ENCODE measurements at places on chromosomes 2 and 18. TPM values are rescaled to one million over a fixed set of nuclear protein-coding genes. Genes with fewer than 3 reads are reported as not detected.

GRCh38 chr2:46704593-46704992 is 211.0 kb downstream of the MCFD2 start:
- no peak for DNase-seq

DNA sequence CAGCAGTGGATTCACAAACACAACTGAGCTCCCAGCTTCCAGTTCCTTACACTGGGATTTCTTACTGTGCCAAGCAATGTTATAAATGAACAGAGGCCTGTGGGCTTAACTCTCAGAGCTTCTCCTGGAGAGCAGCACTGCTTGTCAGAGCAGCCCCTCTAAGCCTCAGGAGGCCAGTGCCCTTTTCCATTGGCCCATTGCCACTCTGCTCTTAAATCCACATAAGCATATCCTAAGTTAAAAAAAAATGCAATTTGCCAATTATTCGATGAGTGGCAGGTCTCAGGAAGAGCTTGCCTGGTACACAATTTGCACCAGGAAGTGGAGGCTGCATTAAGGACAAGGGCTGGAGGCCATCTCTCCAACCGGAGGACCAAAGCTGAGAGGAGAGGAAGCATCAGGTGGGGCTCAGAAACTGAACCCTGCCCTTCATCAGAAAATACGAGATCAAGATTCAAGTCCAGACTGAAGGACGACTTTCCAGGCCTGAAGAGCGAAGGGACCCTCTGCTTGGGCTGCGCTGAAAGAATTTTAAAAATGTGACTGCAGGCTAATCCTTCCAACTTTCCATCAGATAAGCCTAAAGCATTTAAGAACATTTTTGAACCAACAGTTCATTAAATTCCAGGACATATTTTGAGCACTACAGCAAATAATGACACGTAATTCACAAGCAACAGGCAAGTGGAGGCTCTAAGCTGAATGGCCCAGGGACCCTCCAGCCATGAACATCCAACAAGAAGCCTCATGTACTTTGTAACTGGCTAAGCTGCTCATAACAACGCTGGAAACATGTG is 28.4 kb upstream of the PXDN start:
- no peak for DNase-seq

DNA sequence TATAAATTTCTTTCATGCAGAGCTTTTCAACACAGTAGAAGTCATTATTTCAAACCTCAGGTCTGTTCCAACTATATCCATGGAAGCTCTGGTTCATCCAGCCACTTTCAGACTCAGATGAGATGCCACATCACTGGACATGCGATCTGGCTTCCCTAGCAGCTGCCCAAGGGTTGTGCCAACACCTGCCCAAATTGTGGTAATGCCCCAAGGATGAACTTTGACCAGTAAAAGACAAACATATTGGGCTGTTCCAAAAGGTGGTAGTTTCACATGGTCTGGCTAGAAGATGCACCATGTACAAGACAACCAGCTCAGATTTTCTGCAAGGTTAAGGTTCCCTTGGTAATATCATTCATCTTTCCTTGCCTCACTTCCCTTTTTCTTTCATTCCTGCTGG is 101.9 kb downstream of the THADA start:
- DNase-seq = no peak

Gene STPG4
- not detected for total RNA-seq

- no peak for DNase-seq
Observed at GRCh38 chr2:69099541-69099940, 86.6 kb downstream of the ANTXR1 start.

Gene RNF125
- total RNA-seq = 36.8 TPM

DNA sequence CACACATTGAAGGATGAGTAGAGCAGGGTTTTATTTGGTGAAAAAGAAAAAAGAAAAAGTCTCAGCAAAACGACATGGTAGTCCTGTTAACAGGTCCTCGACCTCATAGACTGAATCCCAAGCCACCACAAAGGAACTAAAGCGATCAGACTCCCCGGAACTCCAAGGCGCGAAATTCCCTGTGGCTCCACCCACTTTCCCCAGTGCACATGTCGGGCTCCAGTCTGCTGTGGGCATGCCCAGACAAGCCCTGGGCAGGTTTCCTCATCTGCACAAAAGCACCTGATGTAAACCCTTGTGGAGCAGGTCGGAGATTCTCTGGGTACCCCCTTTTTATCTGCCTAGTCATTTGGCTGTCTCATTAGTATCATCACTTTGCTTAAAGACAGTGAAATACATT is 170.7 kb upstream of the FSIP2 start:
- no peak for DNase-seq

Gene GBX2
- not detected for total RNA-seq

Gene KIF5C
- total RNA-seq = 25.2 TPM

DNA sequence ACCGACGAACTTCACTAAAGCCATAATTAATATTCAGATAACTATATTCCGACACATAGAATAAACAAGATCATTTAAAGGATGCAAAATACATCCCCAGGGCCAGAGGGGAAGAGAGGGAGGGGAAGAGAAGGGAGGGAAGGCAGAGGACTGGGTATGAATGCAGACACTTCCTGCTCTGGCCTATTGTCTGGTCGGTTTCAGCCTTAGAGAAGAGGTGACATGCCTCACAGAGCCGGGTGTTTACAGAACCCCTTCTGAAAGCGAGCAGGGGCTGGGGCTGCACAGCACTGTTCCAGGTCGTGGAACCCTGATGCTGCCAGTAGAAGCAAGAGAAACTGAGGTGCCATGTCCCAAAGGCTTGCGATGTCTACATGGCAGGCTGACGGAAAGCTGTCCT is 31.0 kb downstream of the CELF4 start:
- DNase-seq = no peak

Gene ATP6V1C2
- total RNA-seq = not detected

Gene SKA1
- 44.2 TPM for total RNA-seq

GRCh38 chr2:55779459-55780421 is 86.1 kb upstream of the PNPT1 start:
- no peak for DNase-seq

GRCh38 chr2:16152928-16153753 is 212.8 kb downstream of the MYCN start:
- DNase-seq = no peak

DNA sequence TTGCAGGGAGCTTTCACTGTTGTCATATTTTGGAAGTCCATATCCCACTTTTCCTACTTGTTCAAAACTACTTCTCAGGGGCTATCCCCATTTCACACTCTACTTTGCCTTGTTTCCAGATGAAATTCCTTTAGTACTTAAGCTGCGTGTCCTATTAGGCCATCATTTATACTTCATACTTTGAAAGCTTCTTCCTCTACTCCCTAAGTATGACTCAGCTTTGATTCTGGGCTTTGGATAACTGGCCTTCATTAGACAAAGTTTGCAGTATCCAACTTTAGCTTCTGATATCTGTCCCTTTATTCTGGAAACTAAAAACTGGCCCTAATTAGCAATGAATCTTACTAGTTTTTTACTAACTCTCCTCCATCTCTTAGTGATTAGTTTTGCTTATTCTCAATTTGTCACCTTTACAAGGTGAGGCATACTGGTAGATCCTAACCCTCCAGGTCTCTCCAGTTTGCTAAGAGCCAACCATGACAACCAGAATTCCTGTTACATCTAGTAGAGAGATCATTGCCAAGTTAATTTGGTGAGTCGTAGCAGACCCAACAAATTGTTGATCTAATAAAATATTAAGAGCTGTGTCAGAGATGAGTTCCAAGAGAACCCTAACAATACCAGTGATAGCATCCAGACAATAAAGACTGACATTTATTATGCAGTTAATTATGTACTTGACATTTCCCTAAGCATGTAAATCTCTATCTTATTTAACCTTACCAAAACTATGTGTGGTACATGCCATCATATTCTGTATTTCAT is 31.2 kb upstream of the ITGAV start:
- no peak for DNase-seq

DNA sequence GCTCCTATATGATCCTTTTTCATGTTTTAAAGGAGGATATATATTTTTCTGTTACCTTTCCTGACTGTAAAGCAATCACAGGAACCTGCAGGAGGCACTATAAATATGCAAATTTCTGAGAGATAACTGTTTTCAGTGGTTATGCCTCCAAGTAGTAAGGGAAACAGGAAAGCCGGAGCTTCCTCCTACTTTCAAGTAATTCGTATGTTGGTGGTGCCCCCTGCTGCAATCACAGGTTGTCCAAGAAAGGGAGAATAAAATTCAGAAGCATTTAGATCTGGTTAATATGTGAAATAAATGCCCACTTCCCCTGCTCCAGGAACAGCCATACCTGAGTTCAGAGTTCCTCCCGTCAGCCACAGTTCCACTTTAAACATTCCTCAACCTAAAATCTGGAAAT is 12.0 kb upstream of the BCL11A start:
- DNase-seq = no peak

- DNase-seq = no peak
Observed at GRCh38 chr2:81513328-81513727, 1208.8 kb upstream of the LRRTM1 start.

GRCh38 chr2:38876407-38876806 is 631 bp downstream of the MORN2 start:
- no peak for DNase-seq

DNA sequence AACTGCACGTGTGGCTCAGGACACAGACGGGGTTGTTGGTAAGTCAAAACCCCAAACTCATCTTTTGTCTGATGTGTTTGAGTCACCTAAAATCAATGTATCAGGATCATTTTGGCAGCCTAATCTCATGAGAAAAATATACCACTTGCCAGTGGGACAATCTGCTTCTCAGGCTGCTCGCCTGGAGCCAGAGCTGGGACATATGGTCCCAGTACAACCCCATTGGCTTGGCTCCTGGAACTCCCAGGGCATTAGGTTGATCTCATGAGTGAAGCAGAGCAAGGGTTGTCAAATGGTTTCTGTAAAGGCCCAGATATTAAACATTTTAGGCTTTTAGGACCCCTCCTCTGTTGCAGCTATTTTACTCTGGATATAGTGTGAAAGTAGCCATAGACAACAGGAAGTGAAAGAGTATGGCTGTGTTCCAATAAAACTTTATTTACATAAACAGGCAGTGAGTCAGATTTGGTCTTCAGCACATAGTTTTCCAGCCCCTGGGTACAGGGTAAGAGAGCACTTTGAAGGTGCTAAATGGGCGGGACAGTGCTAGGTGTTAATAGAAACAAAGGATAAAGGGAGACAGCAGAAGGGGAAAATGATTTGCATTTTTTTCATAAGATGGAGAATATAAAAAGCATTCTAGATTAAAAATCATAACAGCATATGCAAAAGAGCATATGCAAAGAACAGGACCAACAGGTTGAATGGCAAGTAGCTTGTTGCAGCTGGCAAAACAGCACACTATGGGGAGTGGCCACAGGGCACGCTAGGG is 290.8 kb downstream of the KCNS3 start:
- no peak for DNase-seq

DNA sequence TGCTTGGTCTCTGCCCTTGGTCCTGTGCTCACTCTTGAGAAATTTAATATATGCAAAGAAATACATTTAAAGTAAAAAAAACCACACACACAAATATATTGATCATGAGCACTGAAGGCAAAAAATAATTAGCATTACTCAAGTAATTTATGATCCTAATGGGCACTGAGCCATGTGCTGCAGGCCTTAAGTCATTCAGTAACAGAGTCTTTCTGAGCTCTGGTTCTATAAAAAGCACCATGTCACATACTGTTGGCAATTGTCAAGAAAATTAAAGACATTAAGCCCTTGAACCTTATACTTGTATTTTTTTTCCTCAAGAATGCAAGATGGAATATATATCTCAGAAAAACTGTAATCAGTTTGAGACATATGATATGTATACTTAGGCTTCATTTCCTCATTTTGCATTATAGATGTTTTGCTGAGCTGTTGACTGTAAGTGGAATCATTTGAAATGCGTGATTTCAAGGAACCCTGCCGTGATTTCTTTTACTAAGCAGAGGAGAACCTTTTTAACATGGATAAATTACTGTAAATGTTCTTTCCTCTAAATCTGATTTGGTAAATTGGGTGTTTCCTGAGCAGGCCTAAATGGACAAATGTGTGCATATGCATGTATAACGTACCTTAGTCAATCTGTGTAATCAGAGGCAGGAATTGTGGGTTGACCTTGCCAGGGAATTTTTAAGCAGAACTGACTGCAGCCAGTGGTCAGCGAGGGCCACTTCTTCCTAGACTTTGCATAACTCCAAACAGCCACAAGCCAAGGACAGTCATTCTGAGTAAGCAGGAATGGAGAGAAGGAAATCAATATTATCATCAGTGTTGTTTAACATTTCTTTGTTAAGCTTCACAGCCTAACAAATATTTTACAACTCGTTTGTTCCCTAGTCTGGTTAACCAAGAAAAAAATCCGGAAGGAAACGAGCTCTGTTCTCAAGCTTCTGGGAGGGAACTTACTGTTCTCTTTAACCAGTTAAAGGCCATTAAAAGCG is 191.5 kb upstream of the ATP5MC3 start:
- no peak for DNase-seq

GRCh38 chr18:58908006-58908405 is 43.3 kb downstream of the ZNF532 start:
- DNase-seq = no peak

GRCh38 chr2:45611020-45611859 is at the start of gene SRBD1:
SRBD1 (minus strand) TSS chr2:45611267; CDS start chr2:45605441, 5,826 bp downstream.
- DNase-seq = peak; percentile 96

- DNase-seq = no peak
Observed at GRCh38 chr2:568639-569235, 108.5 kb downstream of the TMEM18 start.

DNA sequence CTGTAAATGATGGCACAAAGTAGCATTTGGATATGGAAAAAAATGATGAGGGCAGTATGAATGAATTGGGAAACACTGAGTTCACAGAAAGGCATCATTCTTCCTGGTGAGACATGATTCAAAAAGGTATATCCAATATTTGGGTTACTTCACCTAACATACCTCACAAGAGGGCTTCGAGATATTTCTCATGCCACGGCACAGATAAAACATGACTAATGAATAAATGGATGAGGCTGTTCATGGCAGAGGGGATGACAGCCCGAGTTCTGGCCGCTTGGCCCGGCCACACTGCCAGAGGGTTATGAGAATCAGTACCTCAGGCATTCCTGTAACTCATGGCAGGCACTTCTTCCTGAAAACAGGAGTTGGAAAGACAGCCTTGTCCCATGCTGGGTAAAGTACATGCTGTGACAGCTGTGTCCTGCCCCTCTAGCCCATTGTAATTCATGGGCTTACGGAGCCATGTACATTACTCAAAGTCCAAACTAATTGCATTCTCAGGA is 116.0 kb upstream of the ACVR1C start:
- no peak for DNase-seq

Gene AGAP1
- 1.8 TPM for total RNA-seq

DNA sequence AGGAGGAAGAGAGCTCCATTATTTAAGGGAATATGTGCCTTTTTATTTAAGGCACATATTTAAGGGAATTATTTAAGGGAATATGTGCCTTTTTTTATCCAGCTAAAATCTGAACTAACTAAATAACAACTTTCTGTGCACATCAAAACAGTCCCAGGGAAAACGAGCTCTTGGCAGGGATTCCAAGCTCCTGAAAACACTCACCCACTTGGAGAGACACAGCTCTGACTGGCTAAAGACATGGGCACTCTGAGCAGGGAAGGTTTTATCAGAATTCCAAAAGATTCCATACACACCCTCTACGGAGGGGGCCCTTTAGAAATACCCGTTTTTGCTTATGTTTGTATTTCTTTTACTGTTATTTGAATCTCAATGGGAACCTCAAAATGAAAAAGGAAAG is 181.0 kb downstream of the ZNF516 start:
- DNase-seq = no peak

- DNase-seq = no peak
Observed at GRCh38 chr2:199388728-199389268, 68.9 kb downstream of the SATB2 start.
